ENCODE measurements at places on chromosomes 2 and 18. TPM values are rescaled to one million over a fixed set of nuclear protein-coding genes. Genes with fewer than 3 reads are reported as not detected.

- DNase-seq = peak; percentile 34
Measured at GRCh38 chr18:79517341-79517740, 121.6 kb downstream of the NFATC1 start.

DNA sequence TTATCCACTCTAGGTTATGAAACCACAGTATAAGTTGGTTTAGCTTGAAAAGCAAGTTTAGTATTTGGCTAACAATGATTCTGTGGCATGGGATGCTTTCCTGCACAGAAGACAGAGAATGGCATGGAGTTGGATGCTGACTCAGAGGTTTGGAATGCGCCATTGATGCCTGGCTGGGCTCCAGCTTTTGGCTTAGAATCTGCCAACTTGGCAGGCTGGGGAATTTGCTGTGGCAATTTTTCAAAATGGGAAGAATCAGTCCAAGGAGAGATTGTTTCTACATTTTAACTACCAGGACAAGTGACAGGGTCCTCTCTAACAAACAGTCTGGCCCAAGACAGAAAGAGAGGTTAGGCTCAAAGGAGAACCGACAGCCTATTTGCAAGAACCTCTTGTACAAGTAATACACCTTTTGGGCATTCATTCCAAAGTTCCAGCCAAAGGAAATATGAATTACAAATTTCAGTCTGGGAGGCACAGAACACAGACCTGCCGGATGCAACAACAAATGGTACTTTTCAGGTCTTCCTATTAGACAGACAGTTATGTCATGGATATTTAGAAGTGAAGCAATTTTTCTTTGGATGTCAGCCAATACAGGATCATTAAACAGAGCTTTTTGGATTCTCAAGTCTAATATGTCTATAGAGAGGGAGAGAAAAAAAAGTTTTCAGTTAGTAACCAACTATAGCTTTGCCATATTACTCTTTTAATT is 1027.7 kb downstream of the TMEM182 start:
- DNase-seq = no peak

DNA sequence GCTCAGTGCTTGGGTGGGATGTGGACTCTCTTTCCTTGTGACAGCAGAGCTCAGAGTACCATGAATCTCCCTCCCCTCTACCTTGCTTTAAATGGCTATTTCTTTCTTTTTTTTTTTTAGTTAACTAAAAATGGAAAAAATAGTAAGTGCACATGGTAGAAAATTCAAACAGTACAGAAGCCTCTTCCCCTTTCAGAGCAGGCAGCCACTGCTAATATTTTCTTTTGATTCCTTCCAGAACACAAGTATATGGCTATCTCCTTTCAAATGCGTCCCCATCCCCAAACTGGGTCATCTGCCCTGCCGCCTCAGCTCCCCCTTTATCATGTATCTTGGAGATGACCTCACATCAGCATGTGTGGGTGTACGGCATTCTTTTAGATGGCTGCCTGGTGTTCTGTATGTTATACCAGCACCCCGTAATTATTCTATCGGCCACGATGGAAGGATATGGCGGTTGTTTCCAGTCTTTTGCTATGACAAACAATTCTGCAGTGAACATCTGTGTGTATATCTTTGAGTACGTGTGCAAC is 70.5 kb upstream of the DLX2 start:
- no peak for DNase-seq

GRCh38 chr2:64251497-64252250 is 107.5 kb upstream of the PELI1 start:
- no peak for DNase-seq

GRCh38 chr2:19043893-19044292 is 314.5 kb downstream of the OSR1 start:
- no peak for DNase-seq

DNA sequence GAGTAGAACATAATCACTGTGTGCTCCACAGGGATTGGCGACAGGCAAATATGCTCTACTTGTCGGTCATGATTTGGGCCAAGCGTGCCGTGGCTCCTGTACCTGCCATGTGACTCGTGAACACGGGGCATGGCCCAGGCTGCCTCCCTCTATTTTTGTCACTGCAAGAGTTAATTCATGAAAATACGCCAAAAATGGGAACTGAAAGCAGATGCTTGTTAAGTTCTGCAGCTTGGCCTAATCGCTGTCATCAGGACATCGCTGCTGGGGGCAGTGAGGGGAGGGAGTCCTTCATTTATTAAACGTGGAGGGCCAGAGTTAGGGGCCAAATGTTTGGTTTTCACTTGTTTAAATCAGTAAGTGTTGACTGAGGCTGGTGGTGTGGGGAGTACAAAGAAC is 177.8 kb downstream of the BCL2 start:
- no peak for DNase-seq

DNA sequence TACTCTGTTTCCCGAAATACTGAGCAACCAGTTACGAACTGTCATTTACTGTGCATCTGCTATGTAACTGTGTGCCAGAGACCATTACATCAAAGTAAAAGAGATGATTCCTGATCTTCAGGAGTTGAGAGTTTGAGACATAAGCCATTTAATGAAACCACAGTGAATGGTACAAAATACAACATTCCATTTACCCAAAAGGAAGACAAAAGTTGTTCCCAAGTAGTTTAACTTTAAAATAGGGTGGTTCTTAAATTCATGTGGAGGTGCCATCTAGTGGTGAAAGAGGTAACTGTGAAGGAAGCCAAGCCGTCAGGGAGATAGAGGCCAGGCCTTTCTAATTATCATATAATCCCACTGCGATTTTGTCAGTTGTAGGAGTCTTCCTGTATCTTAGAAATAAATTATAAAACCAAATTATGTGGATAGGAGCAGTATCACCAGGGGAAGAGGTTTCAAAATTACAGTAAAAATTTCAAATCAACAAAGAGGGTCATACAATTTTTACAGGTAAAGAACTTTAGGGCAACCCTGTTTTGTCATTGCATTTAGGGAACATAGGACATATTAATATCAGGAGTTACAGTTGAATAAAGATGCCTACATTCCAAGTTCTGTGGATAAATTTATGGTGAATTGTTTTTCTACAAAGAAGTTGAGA is 67.7 kb downstream of the EPAS1 start:
- DNase-seq = peak; percentile 49

GRCh38 chr2:16334366-16334765 is 331.3 kb downstream of the CYRIA start:
- no peak for DNase-seq

DNA sequence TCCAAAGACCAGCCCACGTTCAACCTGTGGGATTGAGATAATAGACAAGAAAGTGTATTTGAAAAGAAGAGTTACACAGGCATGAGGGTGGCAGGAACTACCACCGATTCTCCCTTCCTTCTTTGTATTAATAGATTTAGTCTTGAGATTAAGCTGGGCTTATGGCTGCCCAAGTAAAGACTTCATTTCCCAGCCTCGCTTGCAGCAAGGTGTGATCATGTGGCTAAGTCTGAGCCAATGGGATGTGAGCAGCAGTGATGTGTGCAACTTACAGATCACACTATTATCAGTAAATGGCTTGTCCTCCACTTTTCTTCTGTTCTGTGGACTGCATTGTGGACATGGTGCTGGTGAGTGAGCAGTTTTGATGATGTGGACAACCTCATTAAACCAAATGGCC is 101.7 kb downstream of the POLR1A start:
- no peak for DNase-seq

GRCh38 chr2:26712486-26713465 is 20.3 kb downstream of the KCNK3 start:
- no peak for DNase-seq

DNA sequence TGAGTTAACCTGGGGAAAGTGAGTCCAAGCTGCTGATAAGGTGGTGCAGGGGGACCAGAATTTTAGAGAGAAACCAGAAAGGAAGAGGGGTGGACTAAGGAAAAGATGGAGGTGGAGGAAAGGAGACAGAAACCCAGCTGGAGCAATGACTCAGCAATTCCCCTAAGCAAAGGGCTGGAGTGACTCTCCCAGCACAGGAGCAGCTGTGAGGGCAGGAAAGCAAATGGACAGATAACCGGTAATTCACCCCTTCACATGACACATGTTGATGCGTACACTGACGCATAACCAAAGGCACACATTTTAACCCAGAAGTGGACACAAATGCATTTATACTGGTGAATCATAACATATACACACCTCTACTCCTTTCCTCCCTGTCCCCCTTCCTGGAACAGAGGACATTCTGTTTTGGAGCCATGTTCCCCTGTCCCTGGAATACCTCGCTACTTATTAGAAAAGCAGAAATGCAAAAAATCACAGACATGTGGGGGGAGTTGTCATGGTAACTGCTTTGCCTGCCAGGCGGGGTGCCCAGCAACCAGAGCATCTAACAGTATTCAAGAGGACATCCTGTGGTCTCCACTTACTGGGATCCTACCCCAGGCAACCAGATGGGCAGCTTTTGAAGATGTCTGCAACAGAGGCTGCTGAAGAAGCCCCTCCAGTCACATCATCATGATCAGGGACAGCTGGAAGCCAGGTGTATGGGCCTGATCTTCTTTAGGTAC is 4.7 kb downstream of the CDK5R2 start:
- no peak for DNase-seq

GRCh38 chr2:140506606-140507005 is 1624.2 kb downstream of the LRP1B start:
- no peak for DNase-seq

GRCh38 chr2:105576440-105577241 is 168.1 kb upstream of the NCK2 start:
- peak; percentile 56 for DNase-seq

- DNase-seq = no peak
Measured at GRCh38 chr18:62979900-62980299, 264.6 kb downstream of the PHLPP1 start.

- DNase-seq = no peak
Measured at GRCh38 chr2:8654483-8654882, 27.4 kb upstream of the ID2 start.

- no peak for DNase-seq
Measured at GRCh38 chr18:63025251-63026090, 294.1 kb downstream of the BCL2 start.

DNA sequence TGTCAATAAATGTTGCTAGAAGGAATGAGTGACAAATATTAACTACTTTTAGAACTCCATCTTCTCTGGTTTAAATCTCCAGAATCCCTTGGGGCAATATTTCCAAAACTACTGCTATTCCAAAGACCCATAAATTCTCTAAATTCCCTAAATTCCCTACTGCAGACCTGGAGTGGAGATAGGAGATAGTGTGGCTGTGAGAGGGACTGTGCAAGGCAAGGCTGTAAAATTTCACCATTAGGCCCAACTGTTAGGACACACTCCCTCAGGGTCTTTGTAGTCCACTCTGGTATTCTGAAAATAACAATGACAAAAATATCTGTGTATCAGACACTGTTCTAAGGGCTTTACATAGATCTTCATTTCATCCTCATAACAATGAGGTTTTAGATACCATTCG is 67.9 kb downstream of the MYL12B start:
- DNase-seq = no peak

GRCh38 chr2:240796543-240797499 is 23.2 kb downstream of the KIF1A start:
- no peak for DNase-seq

- DNase-seq = no peak
Measured at GRCh38 chr2:166057370-166058164, 70.3 kb downstream of the SCN1A start.

GRCh38 chr18:67525328-67526099 is 9.0 kb upstream of the DSEL start:
- DNase-seq = no peak

DNA sequence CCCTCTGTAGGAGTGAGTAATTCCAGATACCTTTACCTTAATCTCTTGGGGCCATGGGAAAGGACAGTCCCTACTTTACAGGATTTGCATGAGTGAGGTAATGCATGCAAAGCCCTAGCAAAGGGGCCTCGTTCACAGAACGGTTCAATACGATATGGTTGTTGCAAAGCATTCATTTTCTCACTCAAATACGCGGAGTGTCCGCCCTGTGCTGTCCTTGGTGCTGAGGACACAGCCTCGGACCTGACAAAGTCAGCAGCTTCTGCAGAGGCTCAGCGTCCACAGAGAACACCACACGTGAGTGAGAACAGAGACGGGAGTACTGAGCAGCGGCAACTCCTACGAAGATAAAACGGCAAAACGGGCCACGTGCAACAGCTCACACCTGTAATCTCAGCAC is 125.7 kb downstream of the EIPR1 start:
- no peak for DNase-seq

- no peak for DNase-seq
Measured at GRCh38 chr2:226652369-226652768, 147.3 kb downstream of the IRS1 start.

DNA sequence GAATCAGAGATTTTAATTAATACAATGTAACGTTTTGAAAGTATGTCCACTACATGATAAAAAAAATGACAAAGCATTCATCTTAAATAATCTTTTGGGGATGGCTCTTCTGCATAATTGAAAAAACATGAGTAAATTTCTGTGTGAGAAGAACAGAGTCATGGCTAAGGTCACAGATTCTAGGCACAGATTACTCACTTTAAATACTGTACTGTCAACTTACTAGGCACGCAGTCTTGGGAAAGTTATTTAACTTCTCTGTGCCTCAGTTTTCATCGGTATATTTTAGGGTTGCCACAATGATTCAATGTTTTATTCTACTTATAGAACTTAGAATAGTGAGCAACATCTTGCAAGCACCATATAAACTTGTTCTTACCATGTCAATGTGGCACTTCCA is 49.2 kb downstream of the TMEFF2 start:
- DNase-seq = no peak

GRCh38 chr2:76748581-76749296 is 773.4 kb downstream of the LRRTM4 start:
- no peak for DNase-seq

DNA sequence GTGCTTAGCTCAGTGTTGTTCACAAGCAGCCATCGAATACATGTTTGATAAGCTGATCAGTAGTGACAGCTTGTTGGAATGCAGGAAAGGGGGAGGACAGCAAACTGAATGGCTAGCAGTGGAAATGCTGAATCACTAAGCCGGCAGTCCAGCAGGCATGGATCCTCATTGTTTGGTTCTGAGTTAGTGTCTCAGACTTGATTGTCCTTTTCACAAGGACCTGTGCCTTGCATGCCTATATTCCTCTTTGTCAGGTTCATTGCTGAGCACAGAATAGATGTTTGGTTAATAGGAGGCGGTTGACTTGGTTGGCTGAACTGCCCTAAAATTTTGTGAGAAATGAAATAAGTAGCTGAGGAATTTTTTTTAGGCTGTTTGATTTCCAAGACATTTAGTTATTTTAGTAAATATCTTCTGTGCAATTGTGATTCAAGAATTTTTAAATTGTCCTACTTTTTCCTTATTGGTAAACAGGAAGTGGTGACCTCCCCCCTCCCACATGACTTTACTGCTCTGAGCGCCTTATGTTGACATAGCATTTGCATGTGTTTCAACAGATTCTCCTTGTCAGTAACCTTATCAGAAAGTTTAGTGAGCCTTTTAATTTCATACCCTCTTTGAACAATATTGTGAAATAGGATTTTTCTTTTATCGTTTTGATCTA is 21.4 kb upstream of the STON1 start:
- DNase-seq = peak; percentile 5

MYO5B gene
- total RNA-seq = not detected

AGXT gene
- not detected for total RNA-seq

GPR45 gene
- total RNA-seq = not detected

CPLX4 gene
- not detected for total RNA-seq

DPP10 gene
- not detected for total RNA-seq

CCDC148 gene
- not detected for total RNA-seq

Data from CD4-positive, alpha-beta memory T cell (primary cell).